Osteoblast (primary cell): ENCODE measurements at places on chromosomes 12 and 14. TPM values are rescaled to one million over a fixed set of nuclear protein-coding genes. Genes with fewer than 3 reads are reported as not detected.
A peak's percentile ranks its signal among the peaks of the same experiment; 100 is the strongest.

- H3K27ac ChIP-seq, result peak overlapping the region; percentile 77
- H3K4me1 ChIP-seq, result peaks cover 66% of the 10 kb centered on the region
- H3K4me3 ChIP-seq, result no peak overlapping the region
- H3K36me3 ChIP-seq, result no peaks in the 10 kb centered on the region
Observed at GRCh38 chr12:27180906-27181505, 63.1 kb upstream of the STK38L start.

DNA sequence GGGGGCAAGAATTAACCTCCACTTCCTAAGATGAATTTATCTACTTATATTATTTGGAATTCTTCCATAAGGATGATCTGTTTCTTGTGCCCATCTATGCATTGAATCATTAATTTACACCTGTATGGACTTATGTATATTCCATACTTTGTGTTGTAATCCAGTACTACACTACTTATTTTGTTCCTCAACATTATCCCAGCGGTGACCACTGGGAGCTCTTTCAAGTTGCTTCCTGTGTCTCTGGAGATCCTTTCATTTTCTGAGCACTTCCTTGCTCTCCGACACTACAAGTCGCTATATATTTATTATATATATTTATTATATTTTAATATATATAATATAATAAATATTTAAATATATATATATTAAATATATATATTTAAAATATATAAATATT, 54.9 kb upstream of the SCN8A start:
- DNase-seq, result no peak
- H3K27me3 ChIP-seq, result no peaks in the 10 kb centered on the region
- H3K4me3 ChIP-seq, result no peak overlapping the region
- H3K36me3 ChIP-seq, result no peaks in the 10 kb centered on the region
- no peak overlapping the region for H3K27ac ChIP-seq

DNA sequence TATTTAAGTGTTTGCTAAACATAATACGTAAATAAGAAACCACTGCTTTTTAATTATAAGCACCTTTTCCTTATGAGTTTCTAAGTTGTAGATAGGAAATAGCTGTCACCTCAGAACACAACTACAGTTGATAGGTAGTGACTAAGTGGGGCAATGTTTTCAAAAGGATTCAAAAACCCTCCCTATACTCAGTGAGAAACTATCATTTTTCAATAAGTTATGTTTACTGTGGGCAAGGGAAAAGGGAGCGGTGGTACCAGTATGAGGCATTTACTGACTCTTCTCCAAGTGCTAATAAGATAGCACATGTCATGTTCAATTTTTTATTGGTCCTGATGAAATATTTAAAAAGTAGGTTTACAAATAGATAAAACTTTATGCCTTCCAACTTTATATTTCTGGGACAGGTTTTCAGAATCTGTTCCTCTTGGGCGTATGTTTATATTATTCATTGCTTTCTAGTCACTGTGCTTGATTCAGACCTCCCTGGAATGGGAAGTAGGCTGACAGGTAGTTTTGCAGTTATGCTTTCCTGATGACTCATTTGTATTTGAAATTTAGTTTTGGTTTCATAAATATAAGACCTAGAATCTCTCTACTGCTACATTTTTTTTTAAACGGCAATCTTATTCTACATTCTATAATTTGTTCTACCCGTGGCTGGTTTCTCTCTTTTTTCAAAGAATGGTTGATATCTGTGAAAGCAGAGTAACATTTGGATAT, 153.1 kb downstream of the TMEM117 start:
- H3K4me3 ChIP-seq, result no peak overlapping the region
- no peaks in the 10 kb centered on the region for H3K4me1 ChIP-seq
- no peaks in the 10 kb centered on the region for H3K27me3 ChIP-seq
- no peak for DNase-seq
- no peak overlapping the region for H3K27ac ChIP-seq
- no peaks in the 10 kb centered on the region for H3K36me3 ChIP-seq

GRCh38 chr12:128813883-128814282, 9.9 kb downstream of the SLC15A4 start:
- H3K27me3 ChIP-seq, result no peaks in the 10 kb centered on the region
- H3K4me3 ChIP-seq, result no peak overlapping the region
- peaks cover 45% of the 10 kb centered on the region for H3K4me1 ChIP-seq
- peak overlapping the region; percentile 5 for H3K27ac ChIP-seq
- H3K36me3 ChIP-seq, result peaks cover 23% of the 10 kb centered on the region
- DNase-seq, result no peak

GRCh38 chr14:21072031-21072473, 1.9 kb downstream of the ARHGEF40 start:
- peaks cover 37% of the 10 kb centered on the region for H3K36me3 ChIP-seq
- no peaks in the 10 kb centered on the region for H3K27me3 ChIP-seq
- DNase-seq, result peak; percentile 99
- H3K4me3 ChIP-seq, result peak overlapping the region; percentile 76
- peak overlapping the region; percentile 91 for H3K27ac ChIP-seq

GRCh38 chr12:112446008-112446725, 27.4 kb downstream of the PTPN11 start:
- H3K4me1 ChIP-seq, result no peaks in the 10 kb centered on the region
- H3K36me3 ChIP-seq, result peaks cover 24% of the 10 kb centered on the region
- H3K27ac ChIP-seq, result no peak overlapping the region

DNA sequence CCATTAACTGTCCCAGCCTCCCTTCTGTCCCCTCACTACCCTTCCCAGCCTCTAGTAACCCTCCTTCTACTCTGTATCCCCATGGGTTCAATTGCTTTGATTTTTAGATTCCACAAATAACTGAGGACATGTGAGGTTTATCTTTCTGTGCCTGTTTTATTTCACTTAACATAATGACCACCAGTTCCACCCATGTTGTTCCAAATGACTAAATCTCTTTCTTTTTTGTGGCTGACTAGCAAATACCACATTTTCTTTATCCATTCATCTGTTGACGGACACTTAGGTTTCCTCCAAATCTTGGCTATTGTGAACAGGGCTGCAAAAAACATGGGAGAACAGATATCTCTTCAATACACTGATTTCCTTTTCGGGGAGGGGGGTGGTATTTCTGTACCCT, 65.7 kb downstream of the PRKD1 start:
- no peak overlapping the region for H3K4me3 ChIP-seq
- DNase-seq, result no peak
- no peak overlapping the region for H3K27ac ChIP-seq
- H3K27me3 ChIP-seq, result no peaks in the 10 kb centered on the region
- no peaks in the 10 kb centered on the region for H3K36me3 ChIP-seq

DNA sequence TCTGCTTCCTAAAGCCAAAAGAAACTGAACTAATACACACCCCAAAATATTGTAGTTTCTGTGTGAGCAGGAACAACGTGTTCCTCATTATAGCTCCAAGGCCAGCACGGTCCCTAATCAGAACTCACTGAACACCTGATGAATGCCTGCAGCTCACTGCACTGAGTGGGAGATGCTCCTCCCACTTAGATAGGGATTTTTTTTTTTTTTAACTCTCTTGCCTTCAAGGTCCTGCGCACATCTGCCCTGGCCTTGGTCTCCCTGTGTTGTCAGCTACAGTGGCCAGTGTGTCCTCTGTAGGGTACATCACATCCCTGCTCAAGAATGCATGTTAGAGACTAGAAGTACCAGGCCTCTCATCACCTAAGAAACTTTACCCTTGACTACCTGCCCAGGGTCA, 44.3 kb upstream of the TMPO start:
- peaks cover 14% of the 10 kb centered on the region for H3K4me1 ChIP-seq
- H3K27ac ChIP-seq, result no peak overlapping the region
- no peak for DNase-seq
- H3K27me3 ChIP-seq, result no peaks in the 10 kb centered on the region

- H3K4me3 ChIP-seq, result peak overlapping the region; percentile 100
- no peak for DNase-seq
- H3K27me3 ChIP-seq, result no peaks in the 10 kb centered on the region
- H3K4me1 ChIP-seq, result peaks cover 31% of the 10 kb centered on the region
Observed at GRCh38 chr12:56723352-56723751, 1.7 kb downstream of the NACA start.

- no peak overlapping the region for H3K4me3 ChIP-seq
- H3K27ac ChIP-seq, result no peak overlapping the region
- no peaks in the 10 kb centered on the region for H3K36me3 ChIP-seq
- DNase-seq, result no peak
- peaks cover 21% of the 10 kb centered on the region for H3K27me3 ChIP-seq
- H3K4me1 ChIP-seq, result no peaks in the 10 kb centered on the region
Observed at GRCh38 chr14:101362529-101363260, 198.6 kb upstream of the DIO3 start.

- H3K27me3 ChIP-seq, result no peaks in the 10 kb centered on the region
- H3K4me3 ChIP-seq, result no peak overlapping the region
- H3K36me3 ChIP-seq, result no peaks in the 10 kb centered on the region
- H3K4me1 ChIP-seq, result no peaks in the 10 kb centered on the region
Observed at GRCh38 chr12:90076851-90077319, 368.2 kb upstream of the ATP2B1 start.

- DNase-seq, result peak; percentile 93
- H3K4me1 ChIP-seq, result peaks cover 9% of the 10 kb centered on the region
- H3K27me3 ChIP-seq, result peaks cover 14% of the 10 kb centered on the region
- no peaks in the 10 kb centered on the region for H3K36me3 ChIP-seq
Observed at GRCh38 chr12:30926243-30927221, at the start of gene TSPAN11. Gene TSPAN11 (plus strand): TSS chr12:30926748. CDS start chr12:30953992, 27,244 bp downstream.

DNA sequence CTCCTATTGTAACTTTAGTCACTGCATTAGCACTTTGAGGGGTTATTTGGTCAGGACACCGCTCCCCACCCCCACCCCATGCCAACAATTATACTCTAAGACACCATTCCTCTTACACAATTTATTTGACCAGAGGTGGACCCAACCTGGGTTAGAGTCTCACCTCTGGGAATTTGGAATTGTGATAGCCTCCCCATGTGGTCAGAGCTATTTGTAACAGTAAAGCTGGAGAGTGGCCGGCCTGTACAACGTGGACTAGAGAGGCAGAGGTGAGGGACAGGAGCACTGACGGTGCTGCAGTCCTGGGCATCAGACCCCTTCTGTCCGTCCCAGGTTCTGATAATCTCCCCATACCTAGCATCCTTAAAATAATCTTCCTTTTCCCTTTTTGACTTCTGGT, 3.3 kb upstream of the HAL start:
- H3K4me1 ChIP-seq, result peaks cover 10% of the 10 kb centered on the region
- no peaks in the 10 kb centered on the region for H3K27me3 ChIP-seq
- peaks cover 3% of the 10 kb centered on the region for H3K36me3 ChIP-seq
- no peak overlapping the region for H3K4me3 ChIP-seq

DNA sequence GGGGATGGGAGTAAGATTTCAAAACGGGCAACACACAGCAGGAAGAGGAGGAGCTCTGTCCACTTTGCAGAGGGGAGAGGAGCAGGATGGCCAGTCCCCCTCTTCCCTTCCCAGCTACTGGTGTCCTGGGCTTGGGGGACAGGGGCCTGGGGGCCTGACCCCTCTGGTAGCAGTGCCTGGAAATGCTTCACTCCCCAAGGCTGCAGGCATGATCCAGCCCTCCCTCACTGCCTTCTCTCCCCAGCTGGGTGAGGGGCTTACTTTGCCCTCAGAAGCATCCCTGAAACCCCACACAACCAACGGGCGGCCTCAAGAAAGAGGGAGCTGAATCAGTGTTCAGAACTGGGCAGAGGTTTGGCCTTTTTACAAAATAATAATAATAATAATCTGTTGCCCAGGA, 279.5 kb downstream of the DPF3 start:
- no peak overlapping the region for H3K27ac ChIP-seq
- no peaks in the 10 kb centered on the region for H3K27me3 ChIP-seq
- H3K36me3 ChIP-seq, result no peaks in the 10 kb centered on the region
- no peak overlapping the region for H3K4me3 ChIP-seq
- no peak for DNase-seq
- H3K4me1 ChIP-seq, result peaks cover 26% of the 10 kb centered on the region

- DNase-seq, result peak; percentile 87
- no peaks in the 10 kb centered on the region for H3K27me3 ChIP-seq
- H3K4me1 ChIP-seq, result peaks cover 16% of the 10 kb centered on the region
- H3K4me3 ChIP-seq, result no peak overlapping the region
Observed at GRCh38 chr14:25121337-25122129, 71.6 kb upstream of the STXBP6 start.

GRCh38 chr12:115337693-115338543, 653.9 kb upstream of the TBX3 start:
- H3K4me3 ChIP-seq, result no peak overlapping the region
- peak overlapping the region; percentile 52 for H3K27ac ChIP-seq
- no peaks in the 10 kb centered on the region for H3K27me3 ChIP-seq
- peaks cover 14% of the 10 kb centered on the region for H3K4me1 ChIP-seq
- DNase-seq, result peak; percentile 73
- no peaks in the 10 kb centered on the region for H3K36me3 ChIP-seq

DNA sequence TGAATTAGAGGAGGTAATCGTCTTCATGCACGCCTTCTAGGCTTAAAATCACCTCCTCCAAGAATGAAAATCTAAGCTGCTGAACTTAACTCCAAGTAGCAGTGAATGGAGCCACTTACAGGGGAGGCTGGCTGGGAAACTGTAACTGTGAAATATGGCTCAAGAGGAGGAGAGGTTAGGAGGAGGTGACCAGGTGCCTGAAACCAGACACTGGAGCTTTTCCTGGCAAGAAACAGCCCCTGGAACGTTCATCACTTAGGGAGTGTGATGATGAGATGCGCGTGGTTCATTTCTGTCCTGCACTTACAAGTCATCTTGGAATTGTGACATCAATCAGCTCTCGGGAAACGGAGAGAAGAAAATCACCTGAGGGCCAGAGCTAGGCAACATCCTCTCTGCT, 62.3 kb upstream of the TMEM132C start:
- H3K27me3 ChIP-seq, result no peaks in the 10 kb centered on the region
- H3K36me3 ChIP-seq, result no peaks in the 10 kb centered on the region
- DNase-seq, result no peak
- H3K4me3 ChIP-seq, result no peak overlapping the region

DNA sequence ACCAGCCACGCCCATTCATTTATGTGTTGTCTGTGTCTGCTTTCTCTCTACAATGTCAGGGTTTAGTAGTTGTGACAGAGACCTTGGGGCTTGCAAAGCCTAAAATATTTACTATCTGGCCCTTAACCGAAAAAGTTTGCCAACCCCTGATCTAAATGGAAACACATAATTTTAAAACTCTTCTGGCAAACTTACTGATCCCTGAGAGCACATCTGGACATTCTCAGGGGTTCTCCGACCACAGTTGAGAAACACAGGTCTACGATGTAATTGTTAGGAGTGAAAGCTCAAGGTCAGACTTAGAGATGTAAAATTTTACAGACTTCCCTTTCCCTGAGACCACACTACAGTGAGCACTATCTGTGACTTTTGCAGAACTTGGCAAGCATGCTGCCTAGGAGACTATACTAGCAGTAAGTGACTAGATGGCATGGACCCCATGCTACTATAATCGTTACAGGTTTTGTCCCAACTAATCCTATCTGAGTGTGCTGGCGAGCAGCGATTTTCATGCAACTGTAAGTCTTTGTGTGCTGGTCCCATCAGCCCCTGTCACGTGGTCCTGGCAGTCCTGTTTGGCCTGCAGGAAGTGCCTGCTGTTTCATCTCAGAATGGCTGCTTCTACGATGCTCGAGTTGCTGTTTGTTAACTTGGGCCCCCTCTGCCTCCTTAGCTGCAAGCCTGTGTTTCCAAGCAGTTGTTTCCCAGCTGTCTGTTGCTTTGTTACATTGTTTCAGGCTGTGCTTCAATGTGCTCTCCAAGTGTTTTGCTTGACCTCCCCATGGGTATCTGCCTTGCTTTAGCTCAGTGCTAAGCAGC, 21.6 kb downstream of the TMTC2 start:
- no peak overlapping the region for H3K27ac ChIP-seq
- H3K27me3 ChIP-seq, result no peaks in the 10 kb centered on the region
- no peaks in the 10 kb centered on the region for H3K4me1 ChIP-seq
- H3K36me3 ChIP-seq, result no peaks in the 10 kb centered on the region
- H3K4me3 ChIP-seq, result no peak overlapping the region

GRCh38 chr12:59168647-59169046, 248.3 kb upstream of the LRIG3 start:
- H3K4me3 ChIP-seq, result no peak overlapping the region
- no peaks in the 10 kb centered on the region for H3K36me3 ChIP-seq
- H3K27ac ChIP-seq, result no peak overlapping the region
- no peaks in the 10 kb centered on the region for H3K27me3 ChIP-seq

NYNRIN gene
- total RNA-seq, result 7.2 and 9.1 TPM in 2 replicates

REM2 gene
- total RNA-seq, result 0.29 and 0.36 TPM in 2 replicates

ETFBKMT gene
- total RNA-seq, result 3.8 and 4.7 TPM in 2 replicates

NPFF gene
- total RNA-seq, result not detected in 2 replicates

PDZRN4 gene
- total RNA-seq, result not detected in 2 replicates

SLCO1B3 gene
- not detected in 2 replicates for total RNA-seq

TTC9 gene
- 0.29 and 0.36 TPM in 2 replicates for total RNA-seq
